Cortex of kidney (tissue), 1 donor: ENCODE measurements at places on chromosomes 5 and 9.

GRCh38 chr9:27586304-27586703, 13.0 kb upstream of the C9orf72 start:
- DNase-seq: no peak

DNA sequence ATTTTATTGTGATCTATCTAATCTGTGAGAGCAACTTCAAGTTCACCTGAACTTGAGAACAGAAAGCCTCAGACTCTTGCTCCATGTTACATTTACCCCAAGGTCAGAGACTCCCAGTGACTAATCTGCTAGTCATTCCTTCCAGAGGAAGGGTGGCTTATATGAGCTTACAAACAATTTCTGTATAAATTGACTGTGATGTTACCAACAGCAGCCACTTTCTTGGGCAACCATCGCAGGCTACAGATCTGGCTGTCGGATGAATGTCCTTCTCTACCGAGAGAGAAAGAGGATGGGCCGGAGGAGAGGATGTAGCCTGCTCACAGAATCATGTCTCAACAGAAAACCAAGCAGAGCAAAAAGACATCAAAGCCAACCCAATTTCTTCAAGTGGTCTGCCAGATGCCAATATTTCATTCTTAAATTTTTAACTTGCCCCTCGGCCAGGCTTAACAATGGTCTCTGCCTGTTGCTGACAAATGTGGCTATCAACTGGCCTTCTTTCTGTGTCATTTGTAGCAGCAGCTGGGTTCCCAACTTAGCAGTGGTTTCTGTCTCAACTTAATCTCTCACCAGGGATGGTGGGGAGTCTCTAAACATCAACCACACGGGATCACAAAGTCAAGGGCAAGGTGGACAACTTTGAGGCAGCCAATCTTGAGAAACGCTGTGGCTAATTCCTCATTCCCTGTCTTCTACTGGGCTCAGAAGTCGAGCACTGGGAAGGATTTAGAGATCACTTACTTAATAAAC, 81.3 kb downstream of the RAPGEF1 start:
- DNase-seq: no peak

- no peak for DNase-seq
Measured at GRCh38 chr9:3629495-3629894, 103.7 kb upstream of the RFX3 start.

DNA sequence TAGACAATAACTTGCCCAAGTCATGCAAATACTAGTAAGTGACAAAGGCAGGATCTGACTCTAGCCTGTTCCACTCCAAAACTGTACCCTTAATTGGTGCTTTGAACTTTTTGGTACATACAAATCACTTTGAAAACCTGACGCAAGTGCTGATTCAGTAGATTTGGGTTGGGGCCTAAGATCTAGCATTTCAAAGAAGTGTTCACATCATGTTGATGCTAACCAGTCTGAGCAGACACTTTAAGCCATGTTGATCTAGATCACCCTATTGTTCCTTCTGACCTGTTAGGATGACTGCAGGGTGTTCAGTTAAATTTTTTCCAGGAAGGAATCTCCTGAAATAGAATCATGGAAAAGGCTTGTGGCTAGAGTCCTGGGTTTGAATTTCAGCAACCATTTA, 57.7 kb upstream of the CPEB4 start:
- DNase-seq: no peak

GRCh38 chr5:1374030-1374678, 29.3 kb upstream of the CLPTM1L start:
- DNase-seq: no peak

DNA sequence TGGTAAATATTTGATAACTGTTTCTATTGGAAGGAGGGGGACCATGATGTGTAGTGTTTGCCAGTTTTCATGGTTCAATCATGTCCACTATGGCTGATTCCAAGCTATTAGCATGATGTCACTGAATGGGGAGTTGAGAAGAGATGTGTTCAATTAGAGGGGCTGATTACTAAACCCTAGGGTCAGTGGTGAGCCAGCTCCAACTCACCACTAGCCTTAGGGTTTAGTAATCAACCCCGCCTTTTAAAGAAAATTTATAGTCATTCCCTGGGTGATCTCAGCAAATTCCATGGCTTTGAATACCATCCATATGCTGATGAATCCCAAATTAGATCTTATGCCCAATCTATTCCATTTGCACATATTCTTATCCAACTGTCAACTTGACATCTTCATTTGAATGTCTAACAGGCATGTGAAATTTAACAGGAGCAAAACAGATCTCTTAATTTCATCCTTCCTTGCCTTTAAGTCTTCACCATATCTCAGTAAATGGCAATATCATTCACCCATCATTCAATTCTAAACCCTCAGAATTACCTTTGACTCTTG, 98.8 kb downstream of the GCNT1 start:
- DNase-seq: no peak

DNA sequence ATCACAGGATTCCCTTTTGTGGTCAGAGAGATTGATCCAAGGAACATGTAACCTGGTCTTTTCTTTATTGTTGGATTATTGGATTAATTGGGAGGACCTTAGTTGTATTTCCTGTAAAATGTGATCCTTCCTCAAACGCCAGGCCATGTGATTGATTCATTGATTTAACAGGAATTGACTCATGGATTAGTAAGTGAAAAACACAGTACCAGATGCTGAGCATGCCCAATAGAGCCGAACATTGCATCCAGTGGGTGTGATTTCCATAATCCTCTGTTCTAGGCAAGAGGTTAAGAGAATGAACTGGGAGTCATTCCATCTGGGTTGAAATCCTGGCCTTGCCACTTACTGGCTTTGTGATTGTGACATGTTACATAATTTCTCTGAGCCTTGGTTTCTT, 522.3 kb downstream of the MAT2B start:
- DNase-seq: no peak

DNA sequence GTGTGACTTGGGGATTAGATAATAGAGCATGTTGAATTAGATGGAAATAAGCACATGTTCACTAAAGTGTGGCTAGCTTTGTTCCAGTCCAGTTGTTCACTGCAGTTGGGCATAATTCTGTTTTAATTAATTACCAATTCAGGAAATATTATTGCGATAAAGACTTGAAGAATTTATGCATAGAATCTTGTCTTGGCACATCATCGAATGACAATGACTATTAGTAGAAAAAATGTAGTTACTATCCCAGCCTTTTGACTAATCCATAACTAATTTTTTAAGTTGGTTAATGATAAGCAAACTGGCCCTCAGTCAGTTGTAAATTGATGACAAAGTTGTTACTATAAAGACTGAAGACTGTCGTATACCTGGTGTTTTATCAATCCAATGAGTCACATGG, 10.5 kb downstream of the LNPEP start:
- DNase-seq: no peak

DNA sequence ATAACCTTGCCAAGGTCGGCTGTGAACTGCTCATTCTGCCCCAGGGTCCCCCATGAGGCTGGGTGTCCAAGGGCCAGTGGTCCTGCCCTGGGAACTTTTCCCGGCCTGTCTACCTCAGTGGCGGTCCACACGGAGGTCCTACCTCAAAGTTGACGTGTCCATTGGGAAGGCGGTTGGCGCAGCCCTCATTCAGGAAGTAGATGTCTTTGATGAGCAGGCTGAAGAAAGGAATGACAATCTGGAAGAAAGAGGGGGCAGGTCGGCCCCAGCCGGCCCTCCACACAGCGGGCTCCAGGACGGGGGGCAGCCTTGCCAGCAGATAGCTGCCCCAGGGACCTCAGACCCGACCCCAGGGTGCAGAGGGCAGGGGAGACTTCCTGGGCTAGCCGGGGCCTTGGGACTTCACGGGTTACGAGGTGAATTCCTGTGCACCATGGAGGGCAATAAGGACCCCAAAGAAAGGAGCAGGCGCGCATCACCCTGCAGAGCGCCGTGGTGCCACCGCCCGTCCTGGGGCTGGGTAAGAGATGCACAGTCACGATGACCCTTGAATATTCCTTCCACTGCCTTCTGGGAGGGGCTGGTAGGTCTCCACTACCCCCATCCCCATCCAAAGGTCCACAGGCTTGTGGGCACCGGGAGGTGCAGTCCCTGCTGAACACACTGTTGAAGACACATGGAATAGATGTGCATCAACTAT, 42.9 kb upstream of the RNF130 start:
- no peak for DNase-seq

- no peak for DNase-seq
Measured at GRCh38 chr9:34496149-34496712, 26.6 kb downstream of the ENHO start.

DNA sequence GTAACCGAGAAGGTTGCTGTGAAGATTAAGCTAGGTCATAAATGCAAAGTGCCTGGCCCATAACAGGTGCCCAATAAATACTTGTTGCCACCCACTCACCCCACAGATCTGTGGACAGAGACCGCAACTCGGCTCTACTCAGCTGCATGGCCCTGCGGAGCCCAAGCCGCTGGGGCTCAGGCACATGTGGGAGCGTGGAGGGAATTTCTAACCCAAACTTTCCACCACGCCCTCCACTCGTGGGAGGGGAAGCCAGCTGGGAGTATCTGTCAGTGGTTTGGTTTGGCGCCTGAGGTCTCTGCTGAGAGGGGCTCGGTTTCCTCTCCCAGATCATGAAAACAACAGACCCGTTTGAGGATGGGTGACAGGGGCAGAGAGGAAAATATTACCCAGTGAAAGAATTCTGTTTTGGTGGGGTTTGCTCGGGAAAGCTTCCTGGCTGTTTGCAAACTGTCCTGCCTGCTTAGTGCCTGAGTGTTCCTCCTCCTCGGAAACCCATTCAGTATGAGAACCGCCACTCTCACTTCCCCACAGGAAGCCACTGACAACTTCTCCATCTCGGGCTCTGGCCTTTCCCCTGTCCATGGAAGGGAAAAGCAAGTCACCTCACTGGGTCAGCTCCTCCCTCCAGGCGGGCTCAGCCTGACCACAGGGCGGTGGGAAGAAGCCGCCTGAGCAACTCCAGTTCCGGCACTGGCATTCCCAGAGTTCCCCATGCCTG, 60.1 kb downstream of the RGS3 start:
- DNase-seq: no peak

DNA sequence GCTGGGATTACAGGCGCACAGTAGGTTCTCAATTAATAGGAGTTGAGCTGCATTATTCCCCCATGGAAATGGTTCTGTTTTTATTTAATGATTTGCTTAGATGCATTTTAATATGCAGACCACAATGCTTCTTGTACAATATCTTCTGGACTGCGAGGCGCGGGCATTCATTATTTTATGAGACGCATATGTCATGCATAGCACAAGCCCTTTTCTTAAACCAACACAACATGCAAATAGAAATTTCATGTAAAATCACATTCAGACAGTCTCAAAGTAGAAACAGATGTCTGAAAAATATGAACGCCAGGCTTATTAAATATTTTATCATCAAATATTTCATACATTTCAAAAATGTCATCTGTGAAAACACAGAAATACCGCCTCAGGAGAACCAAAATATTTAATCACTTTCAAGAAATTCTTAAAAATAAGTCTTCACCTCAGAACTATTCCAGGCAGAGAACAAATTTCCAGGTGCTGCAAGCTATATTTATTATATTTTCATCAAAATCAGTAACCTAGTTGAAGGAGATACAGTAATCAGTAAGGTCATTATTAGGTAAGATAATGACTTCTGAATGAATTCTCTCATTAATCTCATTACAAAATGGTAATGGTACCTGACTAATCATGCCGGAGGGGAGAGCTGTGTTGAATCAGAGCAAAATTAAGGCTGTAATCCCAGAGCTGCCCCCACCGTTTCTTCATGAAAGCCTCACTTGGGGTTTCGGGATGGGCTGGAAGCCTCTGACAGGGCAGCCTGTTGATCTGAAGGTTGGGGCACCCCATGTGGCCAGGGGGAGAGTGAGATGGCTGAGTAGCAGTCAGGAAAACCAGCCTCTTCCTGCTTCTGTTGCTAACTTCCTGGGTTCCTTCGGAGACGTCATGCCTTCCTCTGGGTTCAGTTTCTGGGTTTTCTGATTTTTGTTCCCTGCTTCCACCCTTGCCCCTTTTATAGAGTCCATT, 133.9 kb upstream of the ZNF618 start:
- DNase-seq: no peak

GRCh38 chr5:143143973-143144372, 259.5 kb downstream of the NR3C1 start:
- no peak for DNase-seq

DNA sequence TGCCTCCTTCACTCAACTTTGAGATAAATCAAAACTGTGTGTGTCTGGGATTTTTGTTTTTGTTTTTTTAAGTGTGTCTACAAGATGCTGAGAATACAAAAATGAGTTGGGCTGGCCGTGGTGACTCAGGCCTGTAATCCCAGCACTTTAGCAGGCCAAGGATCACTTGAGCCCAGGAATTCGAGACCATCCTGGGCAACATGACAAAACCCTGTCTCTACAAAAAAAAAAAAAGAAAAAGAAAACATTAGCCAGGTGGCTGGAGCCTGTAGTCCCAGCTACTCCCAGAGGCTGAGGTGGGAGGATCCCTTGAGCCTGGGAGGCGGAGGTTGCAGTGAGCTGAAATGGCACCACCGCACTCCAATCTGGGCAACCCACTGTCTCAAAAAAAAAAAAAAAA, 21.0 kb downstream of the HNRNPK start:
- DNase-seq: no peak

- DNase-seq: no peak
Measured at GRCh38 chr5:171549274-171549673, 129.8 kb downstream of the FGF18 start.

GRCh38 chr5:39476843-39477220, 52.1 kb upstream of the DAB2 start:
- DNase-seq: no peak

DNA sequence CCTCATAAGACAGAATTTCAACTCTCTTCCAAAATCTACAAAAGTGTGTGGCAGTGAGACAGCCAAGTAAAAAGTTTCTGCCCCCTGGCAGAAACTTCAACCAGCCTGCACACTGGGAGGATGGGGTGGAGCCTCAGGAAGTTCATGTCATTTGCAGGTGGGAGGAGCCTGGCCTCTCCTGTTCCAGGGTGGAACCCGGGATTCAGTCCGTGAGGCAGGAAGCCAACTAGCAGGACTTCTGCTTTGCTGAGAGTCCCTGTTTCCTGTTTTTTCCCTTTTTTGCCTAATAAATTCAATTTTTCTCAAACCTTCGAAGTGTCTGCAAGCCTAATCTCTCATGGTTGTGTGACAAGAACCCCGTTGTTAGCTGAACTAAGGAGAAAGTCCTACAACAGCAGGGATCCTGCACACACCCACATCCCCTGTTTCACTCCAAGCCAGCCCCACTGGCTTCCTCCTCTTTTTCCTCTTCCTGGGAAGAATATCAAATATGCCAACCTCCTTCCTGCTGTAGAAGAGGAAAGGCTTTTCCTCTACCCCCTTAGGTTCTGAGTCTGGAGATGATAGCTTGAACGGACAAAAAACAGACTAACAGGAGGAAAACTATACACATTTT, 69.3 kb downstream of the ALDH7A1 start:
- no peak for DNase-seq

GRCh38 chr5:157126-157715, 34.1 kb upstream of the LRRC14B start:
- DNase-seq: no peak

GRCh38 chr9:130191068-130191748, 19.0 kb downstream of the NCS1 start:
- DNase-seq: no peak
